ENCODE measurements at places on chromosomes 16 and 17.

DNA sequence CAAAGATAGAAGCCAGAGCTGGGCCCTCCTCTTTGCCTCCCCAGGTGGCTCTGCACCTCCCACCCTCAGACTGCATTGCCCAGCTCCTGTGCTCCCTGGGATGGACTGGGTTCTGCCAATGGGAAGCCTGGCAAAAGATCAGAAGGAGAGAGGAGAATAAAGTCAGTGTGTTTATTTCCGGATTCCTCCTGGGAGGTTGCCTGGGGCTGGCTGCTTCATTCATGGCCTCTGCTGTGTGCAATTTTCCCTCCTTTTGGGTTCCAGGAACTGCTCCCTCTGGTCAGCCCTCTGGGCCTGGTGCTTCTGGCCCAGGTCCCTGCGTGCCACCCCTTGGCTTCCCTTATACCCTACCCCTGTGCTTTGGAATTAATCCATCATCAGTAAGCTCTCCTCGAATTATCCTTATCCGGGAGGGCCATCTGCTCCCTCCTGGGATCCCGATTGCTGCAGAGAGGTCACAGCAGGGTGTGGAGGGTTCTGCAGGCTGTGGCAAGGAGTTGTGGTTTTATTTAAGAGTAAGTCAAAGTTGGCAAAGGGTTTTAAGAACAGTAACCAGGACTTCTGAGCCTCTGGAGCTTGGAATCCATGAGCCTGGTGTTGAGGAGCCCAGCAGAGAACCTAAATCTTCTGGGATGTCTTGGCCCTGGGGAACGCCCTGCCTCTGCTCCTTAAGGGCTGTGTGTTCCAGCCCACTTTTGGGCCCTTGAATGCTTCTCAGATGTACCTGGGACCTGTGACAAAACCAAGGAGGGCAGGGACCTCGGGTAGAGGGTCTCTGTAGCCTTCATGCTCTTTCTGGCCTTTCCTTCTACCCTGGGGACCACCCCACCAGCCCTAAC lies 8.2 kb upstream of the MMP2 start:
- peaks cover 29% of the 10 kb centered on the region for H3K4me1 ChIP-seq
- no peaks in the 10 kb centered on the region for H3K27me3 ChIP-seq
- H3K27ac ChIP-seq, result peak overlapping the region; percentile 53
- no peak for DNase-seq

DNA sequence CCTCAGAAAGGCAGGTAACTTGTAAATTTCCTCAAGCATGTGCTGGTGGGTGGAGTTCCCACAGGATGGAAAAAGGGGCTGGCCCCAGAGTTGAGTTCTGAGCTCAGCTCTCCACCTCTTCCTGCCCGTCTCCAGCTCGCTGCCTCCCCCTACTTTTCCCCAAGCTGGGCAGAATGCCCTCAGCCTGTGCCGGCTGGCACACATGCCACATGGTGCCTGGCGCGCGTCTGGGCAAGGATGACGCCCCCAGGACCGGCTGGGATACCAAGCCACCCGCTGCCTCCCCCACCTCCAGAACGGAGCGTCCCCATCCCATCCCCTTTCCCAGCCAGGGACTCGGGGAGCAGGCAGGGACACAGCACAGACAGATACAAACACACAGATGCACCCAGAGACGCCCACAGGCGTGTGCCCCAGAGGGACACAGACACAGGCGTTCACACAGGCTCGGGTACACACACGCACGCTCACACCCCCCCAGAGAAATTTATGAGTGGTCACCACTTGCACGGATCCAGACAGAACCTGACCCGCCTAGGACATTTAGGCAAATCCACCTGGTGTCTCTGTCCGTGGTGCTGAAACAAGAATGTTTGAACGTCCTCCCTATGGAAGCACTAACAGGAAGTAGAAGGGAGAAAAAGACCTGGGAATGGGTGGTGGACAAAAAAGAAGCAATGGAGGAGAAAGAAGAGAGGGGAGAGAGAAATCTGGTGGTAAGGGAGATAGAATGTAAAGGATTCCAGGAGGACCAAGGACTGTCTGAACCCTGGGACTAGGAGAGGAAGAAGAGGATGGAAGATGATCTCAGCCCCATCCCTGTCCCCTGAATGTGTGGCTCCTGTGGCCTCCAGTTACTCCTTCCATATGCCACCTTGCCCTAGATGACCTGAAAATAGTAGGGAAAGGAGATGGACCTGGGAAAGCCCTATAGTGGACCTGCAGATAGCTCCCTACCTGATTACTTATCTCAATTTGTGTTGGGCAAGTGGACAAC lies 15.5 kb downstream of the NEUROD2 start:
- H3K27me3 ChIP-seq, result peaks cover 14% of the 10 kb centered on the region
- H3K36me3 ChIP-seq, result no peaks in the 10 kb centered on the region
- DNase-seq, result peak; percentile 13
- no peaks in the 10 kb centered on the region for H3K4me1 ChIP-seq
- H3K4me3 ChIP-seq, result no peak overlapping the region

GRCh38 chr17:64661976-64662773 lies at the start of gene SMURF2:
Gene SMURF2 (minus strand): TSS chr17:64662307. CDS start chr17:64661880, 427 bp downstream.
- H3K27ac ChIP-seq, result peak within 1 kb of the TSS; percentile 96
- no peaks in the 10 kb centered on the region for H3K27me3 ChIP-seq
- no peaks in the 10 kb centered on the region for H3K36me3 ChIP-seq

DNA sequence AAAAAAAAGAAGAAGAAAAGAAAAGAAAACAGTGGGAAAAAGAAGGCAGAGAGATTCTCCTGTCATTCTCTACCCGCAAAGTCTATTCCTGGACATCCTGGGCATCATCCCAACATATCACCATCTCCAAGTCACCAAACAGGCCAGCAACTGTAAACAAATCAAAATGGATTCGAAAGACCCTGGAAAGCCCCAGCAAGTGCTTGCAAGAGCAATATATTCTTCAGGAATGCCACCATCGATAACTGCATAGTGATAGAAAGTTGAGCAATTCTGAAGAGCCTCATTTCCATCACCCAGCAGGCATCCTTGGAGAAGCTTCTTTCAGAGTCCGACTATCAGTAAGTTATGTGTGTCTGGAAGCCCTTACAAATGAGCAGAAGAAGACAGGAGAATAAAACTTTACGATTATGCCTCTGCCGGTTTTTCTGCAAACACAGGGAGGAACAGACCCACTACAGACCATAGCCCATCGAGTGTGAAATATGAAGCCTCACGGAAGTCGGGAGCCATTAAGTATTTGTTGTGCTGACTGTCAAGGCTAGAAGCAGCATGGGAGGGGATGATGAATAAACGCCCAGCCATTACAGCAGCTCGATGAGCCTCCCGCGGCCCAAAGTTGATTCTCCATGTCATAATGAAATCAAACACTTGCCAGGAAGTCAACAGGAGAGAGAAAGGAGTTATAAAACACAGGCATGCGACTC lies 64.5 kb upstream of the SEC14L1 start:
- no peak for DNase-seq
- H3K27me3 ChIP-seq, result peaks cover 10% of the 10 kb centered on the region
- no peaks in the 10 kb centered on the region for H3K4me1 ChIP-seq
- no peak overlapping the region for H3K27ac ChIP-seq

GRCh38 chr16:75459691-75460090 lies 4.8 kb downstream of the TMEM170A start:
- H3K4me1 ChIP-seq, result peaks cover 3% of the 10 kb centered on the region
- H3K36me3 ChIP-seq, result no peaks in the 10 kb centered on the region
- no peak for DNase-seq
- no peaks in the 10 kb centered on the region for H3K27me3 ChIP-seq

- DNase-seq, result no peak
- no peaks in the 10 kb centered on the region for H3K27me3 ChIP-seq
- H3K4me3 ChIP-seq, result no peak overlapping the region
Observed at GRCh38 chr17:77207689-77208216, 67.0 kb downstream of the SEC14L1 start.

- no peaks in the 10 kb centered on the region for H3K27me3 ChIP-seq
- DNase-seq, result no peak
- H3K4me3 ChIP-seq, result no peak overlapping the region
- no peaks in the 10 kb centered on the region for H3K36me3 ChIP-seq
Observed at GRCh38 chr16:75379911-75380847, 53.1 kb downstream of the CFDP1 start.

- H3K36me3 ChIP-seq, result no peaks in the 10 kb centered on the region
- no peak overlapping the region for H3K4me3 ChIP-seq
- no peaks in the 10 kb centered on the region for H3K27me3 ChIP-seq
- no peaks in the 10 kb centered on the region for H3K4me1 ChIP-seq
- no peak for DNase-seq
Observed at GRCh38 chr16:12288537-12289174, 312.1 kb downstream of the SNX29 start.

Data from HCT116 (cell line).